Fibroblast of skin of abdomen (primary cell): ENCODE measurements at places on chromosomes 4 and X.

- DNase-seq: peak; percentile 77
Measured at GRCh38 chr4:1579901-1580691, 104.0 kb downstream of the FAM53A start.

DNA sequence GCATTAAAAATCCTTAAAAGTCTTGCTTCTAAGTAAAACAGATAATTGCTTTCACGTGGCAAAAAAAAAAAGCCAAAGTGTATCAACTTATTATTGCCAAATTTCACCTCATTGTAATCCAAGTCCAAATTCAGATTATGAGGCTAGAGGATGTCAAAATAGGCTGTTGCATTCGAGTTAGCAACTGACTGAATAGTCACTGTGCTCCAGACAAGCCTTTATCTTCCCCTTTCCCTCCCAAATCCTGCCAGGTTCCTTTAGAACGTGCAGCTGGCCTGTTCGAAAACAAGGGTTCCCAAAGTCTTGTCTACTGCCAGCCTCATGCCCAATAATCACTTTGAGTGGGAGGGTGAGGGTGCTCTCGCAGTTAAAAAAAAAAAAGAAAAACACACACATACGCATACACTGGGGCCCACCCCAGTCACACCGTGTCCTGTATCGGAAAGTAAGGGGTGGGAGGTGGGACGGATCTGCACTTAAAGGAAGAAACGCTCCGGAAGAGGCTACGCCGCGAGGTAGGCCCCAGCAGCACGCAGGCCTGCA is 603 bp downstream of the MAD2L1 start:
- no peak for DNase-seq

DNA sequence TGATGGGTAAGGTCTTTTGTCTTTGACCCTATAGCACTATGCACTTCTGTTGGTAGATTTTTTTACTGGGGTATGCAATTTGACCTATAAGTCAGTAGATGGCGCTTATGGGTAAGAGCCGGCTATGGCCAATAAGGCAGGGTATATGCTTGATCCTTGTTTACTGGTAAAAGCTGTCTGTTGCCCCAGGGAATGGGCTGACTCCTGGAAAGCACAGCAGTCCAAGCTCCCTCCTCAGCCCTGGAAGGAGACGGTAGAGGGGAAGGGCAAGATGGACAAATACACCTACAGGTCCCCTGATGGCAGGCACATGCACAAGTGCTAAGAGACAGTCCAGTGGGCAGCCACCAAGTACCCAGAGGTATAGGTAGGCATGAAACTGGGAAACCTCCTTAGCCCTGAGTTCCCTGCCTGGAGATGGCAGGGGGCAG is 63.7 kb downstream of the ADAMTS3 start:
- DNase-seq: peak; percentile 53

- no peak for DNase-seq
Measured at GRCh38 chr4:14752341-14753046, 249.8 kb upstream of the CPEB2 start.

DNA sequence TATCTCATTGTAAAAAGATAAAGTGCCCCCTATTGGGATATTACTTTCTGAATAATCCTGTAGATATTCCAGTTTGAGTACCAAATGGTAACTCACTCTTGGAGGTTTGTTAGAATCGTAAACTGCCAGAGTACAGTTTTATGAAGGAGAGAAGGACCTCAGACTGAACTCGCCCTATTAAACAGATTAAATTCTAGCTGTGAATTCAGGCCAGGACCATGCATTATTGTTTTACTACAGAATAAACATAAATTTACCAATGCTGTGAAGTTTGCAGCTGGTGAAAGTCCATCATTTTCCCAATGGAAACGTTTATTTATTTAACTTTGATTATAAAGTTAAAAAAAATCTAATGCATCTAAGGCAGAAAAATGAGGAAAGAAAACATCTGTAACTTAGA is 20.2 kb upstream of the PRDM5 start:
- no peak for DNase-seq

GRCh38 chr4:143451186-143451585 is 62.3 kb upstream of the SMARCA5 start:
- no peak for DNase-seq

DNA sequence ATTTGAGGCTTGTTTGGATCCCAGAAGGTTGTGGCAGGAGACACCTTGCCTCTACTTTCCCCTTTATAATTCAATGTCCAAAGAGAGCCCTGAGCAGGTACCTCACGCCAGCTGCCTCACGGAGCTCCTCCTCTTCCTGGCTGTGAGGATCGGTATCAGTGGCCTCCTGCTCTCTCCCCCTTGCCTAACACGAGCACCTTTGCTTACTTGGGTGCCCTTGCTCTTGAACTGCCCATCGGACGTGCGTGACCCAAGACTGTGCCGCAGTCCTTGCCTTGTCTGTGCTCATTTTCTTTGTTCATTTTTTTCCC is 27.8 kb upstream of the MSANTD1 start:
- DNase-seq: no peak

- DNase-seq: no peak
Measured at GRCh38 chrX:56279863-56280262, 47.7 kb downstream of the KLF8 start.

DNA sequence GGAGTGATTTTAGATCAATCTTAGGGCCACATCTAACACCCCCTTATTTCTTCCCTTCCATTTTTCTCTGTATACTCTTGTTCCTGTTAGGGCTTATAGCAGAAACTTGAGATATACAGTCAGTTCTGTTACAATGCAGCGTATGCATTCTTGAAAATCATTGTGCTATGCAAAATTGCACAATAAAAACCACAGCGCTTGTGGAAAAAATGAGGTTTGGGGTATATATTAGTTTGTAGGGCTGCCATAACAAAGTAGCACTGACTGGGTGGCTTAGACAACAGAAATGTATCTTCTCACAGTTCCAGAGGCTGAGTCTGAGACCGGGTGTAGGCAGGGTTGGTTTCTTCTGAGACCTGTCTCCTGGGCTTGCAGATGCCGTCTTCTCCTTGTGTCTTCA is 59.0 kb downstream of the WWC2 start:
- DNase-seq: peak; percentile 91
